Fibroblast of lung (primary cell): ENCODE measurements at places on chromosomes 7 and 10. TPM values are rescaled to one million over a fixed set of nuclear protein-coding genes. Genes with fewer than 3 reads are reported as not detected.

- no peaks in the 10 kb centered on the region for H3K36me3 ChIP-seq
- H3K4me3 ChIP-seq, result no peak overlapping the region
These were observed 24.1 kb downstream of the PRF1 start for GRCh38 chr10:70578371-70578947.

- no peaks in the 10 kb centered on the region for H3K36me3 ChIP-seq
- no peak overlapping the region for H3K27ac ChIP-seq
- peak; percentile 17 for DNase-seq
- H3K4me3 ChIP-seq, result no peak overlapping the region
- H3K4me1 ChIP-seq, result no peaks in the 10 kb centered on the region
- H3K27me3 ChIP-seq, result no peaks in the 10 kb centered on the region
These were observed 133.0 kb upstream of the AUTS2 start for GRCh38 chr7:69465262-69465661.

The DNAJC12 gene
- total RNA-seq, result 1.8 and 3.9 TPM in 2 replicates

The BTBD16 gene
- not detected in 2 replicates for total RNA-seq

The GCK gene
- 0.77 and 1.7 TPM in 2 replicates for total RNA-seq

The FAM241B gene
- 0.26 and 0.99 TPM in 2 replicates for total RNA-seq
